A549 treated with Hydrocortisone at 1 μM for 4 hours (cell line): ENCODE measurements at places on chromosomes 4 and X. TPM values are rescaled to one million over a fixed set of nuclear protein-coding genes. Genes with fewer than 3 reads are reported as not detected.

Gene CDKL5
- 3.1 to 6.3 TPM (median 5.5 TPM) in 5 replicates for total RNA-seq

Gene DCK
- 13.1 to 22.5 TPM (median 17.6 TPM) in 5 replicates for total RNA-seq

Gene CSAG3
- total RNA-seq: not detected in 5 replicates

Gene ZAR1
- 0.07 to 0.18 TPM (median 0.15 TPM) in 3 of 5 replicates, not detected in the others for total RNA-seq

Gene NPY5R
- not detected in 5 replicates for total RNA-seq

Gene NAAA
- 21.5 to 24.0 TPM (median 23.6 TPM) in 5 replicates for total RNA-seq

Gene IL1RAPL2
- total RNA-seq: not detected in 5 replicates

Gene EGF
- total RNA-seq: 0.23 to 0.59 TPM (median 0.35 TPM) in 5 replicates

Gene EFHC2
- total RNA-seq: 0.08 to 0.38 TPM (median 0.23 TPM) in 5 replicates

Gene AMTN
- total RNA-seq: not detected in 5 replicates

Gene PNMA3
- 0.18 to 0.25 TPM (median 0.21 TPM) in 5 replicates for total RNA-seq

Gene GAK
- 35.5 to 50.3 TPM (median 45.9 TPM) in 5 replicates for total RNA-seq

Gene SMIM31
- total RNA-seq: 0.16 to 0.25 TPM (median 0.22 TPM) in 3 of 5 replicates, not detected in the others

Gene METTL14
- 12.0 to 18.9 TPM (median 16.4 TPM) in 5 replicates for total RNA-seq

Gene YIPF7
- not detected in 5 replicates for total RNA-seq

Gene MAGEC1
- 0.02 to 0.05 TPM (median 0.02 TPM) in 3 of 5 replicates, not detected in the others for total RNA-seq

Gene SPANXA2
- total RNA-seq: 0.20 to 0.23 TPM in 2 of 5 replicates, not detected in the others

Gene UGT2B11
- total RNA-seq: 0.09 to 0.17 TPM (median 0.10 TPM) in 5 replicates

Gene IQCM
- total RNA-seq: not detected in 5 replicates

Gene MSX1
- 5.3 to 8.9 TPM (median 8.6 TPM) in 5 replicates for total RNA-seq

Gene FAM9A
- not detected in 5 replicates for total RNA-seq

Gene CT45A5
- 0.10 to 0.13 TPM (median 0.12 TPM) in 3 of 5 replicates, not detected in the others for total RNA-seq

Gene GIMD1
- total RNA-seq: not detected in 5 replicates

Gene TBX22
- not detected in 5 replicates for total RNA-seq

Gene ARHGAP24
- total RNA-seq: 2.9 to 4.8 TPM (median 3.4 TPM) in 5 replicates

Gene GRIA3
- not detected in 5 replicates for total RNA-seq

Gene RHOXF2B
- not detected in 5 replicates for total RNA-seq
